ENCODE measurements at places on chromosomes 3 and 15.

DNA sequence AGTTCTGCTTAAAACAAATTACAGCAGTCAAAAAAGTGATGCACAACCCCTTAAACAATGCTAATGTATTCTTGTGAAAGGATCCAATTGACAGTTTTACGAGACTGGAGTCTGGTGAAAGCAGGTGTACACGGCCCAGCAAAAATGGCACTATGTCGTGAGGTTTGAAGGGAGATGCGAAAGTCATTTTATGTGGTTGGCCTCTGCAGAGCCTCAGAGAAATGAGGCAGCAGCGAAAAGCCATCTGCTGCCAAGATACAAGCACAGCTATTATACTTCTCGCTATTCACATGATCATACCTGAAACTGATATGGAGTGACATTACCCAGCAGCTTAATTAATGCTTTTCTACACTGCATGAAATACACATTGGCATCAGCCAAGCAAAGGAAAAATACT is 36.4 kb downstream of the MECOM start:
- DNase-seq = no peak

DNA sequence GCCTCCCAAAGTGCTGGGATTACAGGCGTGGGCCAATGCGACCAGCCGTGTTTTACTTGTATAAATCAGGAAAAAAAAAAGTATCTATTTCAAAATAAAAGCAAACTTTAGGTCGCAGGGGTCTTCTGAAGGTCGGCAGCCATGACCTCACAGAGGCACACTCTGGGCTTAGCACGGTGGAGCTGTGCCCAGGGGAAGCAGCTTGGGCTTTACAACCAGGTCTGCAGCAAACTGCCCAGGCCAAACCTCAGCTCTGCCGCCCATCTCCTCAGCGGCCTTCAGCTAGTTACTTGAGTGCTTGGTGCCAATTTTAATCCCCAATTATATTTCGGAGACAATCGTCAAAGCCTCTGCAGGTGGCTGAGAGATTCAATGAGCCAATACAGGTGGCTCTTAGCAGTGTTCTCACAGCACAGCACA is 30.1 kb downstream of the ZDHHC19 start:
- no peak for DNase-seq

DNA sequence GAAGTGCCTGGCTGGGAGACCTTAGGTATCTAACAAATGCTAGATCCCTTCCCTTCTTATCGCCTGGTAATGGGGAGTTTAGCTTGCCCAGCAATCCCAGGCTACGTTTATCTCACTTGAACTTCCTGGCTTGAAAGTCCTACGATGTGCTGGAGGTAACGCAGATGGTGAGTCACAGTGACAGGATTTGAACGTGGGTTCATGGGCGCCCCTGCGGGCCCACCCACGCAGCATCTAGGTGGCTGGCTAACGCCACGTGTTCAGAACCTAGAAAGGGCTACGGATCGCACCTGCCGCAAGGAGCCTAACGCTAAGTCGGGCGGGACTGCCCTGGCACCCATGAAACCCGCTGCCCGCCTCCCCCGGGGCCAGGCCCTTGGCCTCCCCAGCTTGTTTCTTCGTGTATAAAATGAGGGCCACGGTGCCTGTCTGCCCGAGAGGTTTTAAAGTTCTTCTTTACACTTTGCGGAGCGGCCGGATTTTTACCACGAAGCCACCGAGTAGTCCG is 600 bp upstream of the USP3 start:
- DNase-seq = peak; percentile 95

DNA sequence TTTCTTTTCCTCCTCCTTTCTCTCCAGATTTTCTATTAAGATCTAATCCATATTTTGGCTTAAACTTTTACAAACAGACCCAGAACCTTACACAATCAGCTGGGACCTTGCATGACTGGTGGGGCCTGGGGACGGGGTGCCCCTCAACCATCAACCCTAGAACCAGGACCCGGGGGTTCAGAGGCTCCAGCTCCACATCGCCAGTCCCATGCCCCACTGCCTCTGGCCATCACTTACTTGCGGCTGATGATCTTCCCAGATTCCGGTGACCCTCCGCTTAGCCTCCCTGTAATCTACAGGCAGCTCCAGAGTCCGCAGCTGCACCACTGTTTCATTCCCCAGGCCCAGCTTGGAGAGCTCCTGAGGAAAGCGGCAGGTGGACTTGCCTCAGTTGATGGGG is 36.8 kb downstream of the PGPEP1L start:
- no peak for DNase-seq

- no peak for DNase-seq
These were observed 23.8 kb upstream of the RPL29 start for GRCh38 chr3:52019352-52020080.

- peak; percentile 25 for DNase-seq
These were observed 12.0 kb downstream of the BSN start for GRCh38 chr3:49566312-49566711.

- peak; percentile 32 for DNase-seq
These were observed 114.1 kb downstream of the ZNF609 start for GRCh38 chr15:64574301-64575017.

GRCh38 chr3:184315871-184316661 is 1.7 kb downstream of the EIF4G1 start:
- DNase-seq = peak; percentile 46

- DNase-seq = no peak
These were observed 83.1 kb downstream of the PLCH1 start for GRCh38 chr3:155661760-155662159.

- peak; percentile 92 for DNase-seq
These were observed 37.3 kb downstream of the DZIP1L start for GRCh38 chr3:138078096-138078495.

- DNase-seq = no peak
These were observed 67.5 kb upstream of the LCTL start for GRCh38 chr15:66633041-66633937.

DNA sequence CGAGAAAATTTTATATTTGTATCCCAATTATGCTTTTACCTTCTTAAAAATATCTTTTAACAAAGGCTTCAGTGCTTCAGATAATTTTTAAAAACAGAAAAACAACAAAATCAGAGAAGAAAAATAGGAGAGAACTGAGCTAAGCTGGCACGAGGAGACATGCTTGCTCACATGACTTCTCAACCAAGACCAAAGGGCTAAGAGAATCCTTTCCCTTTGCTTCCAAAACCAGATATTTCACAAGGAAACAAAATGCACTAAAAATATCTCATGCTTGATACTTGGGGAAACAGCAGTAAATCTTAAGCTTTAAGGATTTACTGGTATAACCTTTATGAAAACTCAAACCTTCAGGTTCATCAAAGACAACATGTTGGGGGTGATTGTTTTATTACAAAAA is 58.4 kb downstream of the CAPN7 start:
- DNase-seq = no peak
